ENCODE measurements at places on chromosomes 2 and 18.

DNA sequence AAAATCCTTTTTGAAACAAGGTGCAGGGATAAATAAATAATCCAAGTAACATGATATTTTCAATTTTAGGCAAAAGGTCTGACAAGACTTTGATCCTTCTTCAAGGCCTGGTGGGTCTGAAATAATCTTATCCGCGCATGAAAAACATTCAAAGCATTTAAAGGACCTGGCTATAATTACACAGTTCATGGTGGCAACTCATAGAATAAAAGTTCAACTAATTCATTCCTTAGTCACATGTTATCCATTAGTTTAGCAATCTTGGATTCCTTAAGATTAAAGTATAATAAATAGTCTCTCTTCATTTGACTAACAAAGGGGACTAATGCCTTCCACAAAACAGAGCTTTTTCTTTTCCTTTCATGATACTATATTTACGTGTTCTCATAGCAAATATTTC is 21.0 kb upstream of the SLC38A11 start:
- no peak for DNase-seq

DNA sequence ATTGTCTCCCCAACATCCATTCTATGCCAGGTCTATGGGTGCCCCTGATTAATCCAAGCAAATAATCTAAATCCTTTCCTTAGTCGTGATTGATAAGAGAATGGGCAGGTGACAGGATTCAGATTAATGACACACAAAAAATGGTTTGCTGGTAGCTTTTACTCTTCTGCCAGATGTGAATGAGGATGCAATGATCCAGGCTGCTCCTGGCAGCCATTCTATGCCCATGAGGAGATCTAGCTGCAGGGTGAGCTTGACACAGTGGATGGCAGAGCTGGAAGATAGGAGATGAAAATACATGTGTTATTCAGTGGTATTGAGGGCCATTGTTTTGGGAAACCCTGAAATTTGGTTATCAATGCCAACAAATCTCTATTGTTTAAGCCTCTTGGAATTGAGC is 69.7 kb downstream of the ACYP2 start:
- no peak for DNase-seq

GRCh38 chr2:117057016-117057415 is 757.5 kb upstream of the DDX18 start:
- no peak for DNase-seq

GRCh38 chr18:25351280-25351775 is 638 bp downstream of the ZNF521 start:
- no peak for DNase-seq

- no peak for DNase-seq
Measured at GRCh38 chr2:149732730-149733290, 145.2 kb upstream of the MMADHC start.

- DNase-seq = no peak
Measured at GRCh38 chr2:207403141-207403540, 126.6 kb upstream of the CREB1 start.

DNA sequence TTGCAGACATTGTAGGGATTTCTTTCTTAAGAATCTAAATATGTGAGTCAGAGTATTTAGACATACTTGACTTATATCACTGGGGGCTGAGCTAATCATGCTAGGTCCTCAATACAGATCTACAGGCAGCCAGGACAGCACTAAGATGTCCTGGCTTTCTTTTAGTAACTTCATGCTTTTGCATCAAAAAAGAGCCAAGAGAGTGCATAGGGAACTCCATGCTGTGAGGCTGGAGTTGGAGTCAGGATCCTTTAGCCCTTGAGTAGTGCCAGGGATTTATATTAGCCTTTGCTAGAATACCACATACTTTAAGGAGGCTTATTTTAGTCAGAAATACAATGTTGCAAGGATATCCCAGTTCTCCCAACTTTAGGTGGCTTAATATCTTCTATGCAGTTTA is 289.7 kb downstream of the CCDC85A start:
- no peak for DNase-seq

DNA sequence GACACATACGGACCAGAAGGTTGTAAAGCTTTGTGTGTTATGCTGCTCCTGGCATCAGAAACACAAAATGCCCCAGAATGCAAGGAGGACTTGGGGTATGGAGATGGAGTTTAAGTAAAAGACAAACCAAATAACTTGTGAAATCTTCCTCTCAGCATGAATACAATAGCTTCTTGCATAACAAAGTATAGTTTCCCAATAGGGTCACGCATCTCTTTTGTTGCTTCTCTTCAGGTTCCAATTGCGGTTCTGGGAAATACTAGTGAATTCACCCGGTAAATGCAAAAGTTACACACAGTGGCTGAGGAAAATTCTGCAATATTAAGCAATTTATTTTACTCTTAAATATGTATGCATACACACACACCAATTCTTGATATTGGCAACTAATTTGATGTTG is 339.2 kb upstream of the EPHA4 start:
- no peak for DNase-seq

DNA sequence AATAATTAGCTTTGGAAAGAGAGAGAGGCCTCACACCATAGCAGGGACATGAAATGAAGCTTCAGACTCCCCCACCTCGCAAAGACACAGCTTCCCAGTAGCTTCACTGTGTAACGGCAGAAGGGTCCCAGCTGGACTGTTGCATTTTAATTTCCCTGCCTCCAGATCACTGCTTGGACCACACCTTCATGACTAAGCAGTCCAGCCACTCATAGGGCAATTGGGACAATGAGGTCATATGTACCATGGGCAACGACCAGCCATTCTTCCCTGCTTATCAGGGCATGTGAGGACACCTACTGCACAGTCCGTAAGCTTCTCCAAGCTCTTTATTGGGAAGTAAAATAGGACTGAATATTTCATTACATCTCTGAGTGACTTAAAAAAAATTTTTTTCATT is 183.0 kb downstream of the MREG start:
- DNase-seq = peak; percentile 64

- DNase-seq = no peak
Measured at GRCh38 chr2:65357959-65358294, 74.5 kb downstream of the SPRED2 start.

- no peak for DNase-seq
Measured at GRCh38 chr2:224078656-224079055, 39.6 kb upstream of the SERPINE2 start.

GRCh38 chr18:500632-501405 is at the start of gene COLEC12:
Gene COLEC12 (minus strand): TSS chr18:500701. CDS start chr18:500514, 187 bp downstream.
- no peak for DNase-seq

- DNase-seq = no peak
Measured at GRCh38 chr2:24082787-24083566, 1.7 kb downstream of the TP53I3 start.

DNA sequence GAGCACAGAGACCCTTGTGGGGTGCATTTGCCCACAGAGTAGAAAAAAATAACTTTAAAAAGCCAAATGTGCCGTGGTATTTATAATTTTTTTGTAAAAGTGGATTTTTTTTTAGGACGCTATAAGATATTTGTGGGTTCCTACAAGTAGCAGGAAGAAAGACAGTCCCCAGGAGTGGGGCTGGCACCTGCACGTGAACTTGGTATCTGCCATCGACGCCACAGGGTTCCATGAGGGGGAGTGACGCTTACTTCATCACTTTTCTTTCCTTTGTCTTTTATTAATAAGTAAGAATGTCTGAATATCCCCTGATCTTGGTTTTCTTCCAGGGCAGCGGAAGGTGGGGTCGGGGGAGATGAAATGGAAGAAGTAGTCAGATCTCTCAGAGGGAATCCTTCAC is 207.0 kb downstream of the TWIST2 start:
- no peak for DNase-seq

GRCh38 chr2:33059471-33060156 is 112.9 kb downstream of the LTBP1 start:
- DNase-seq = no peak

DNA sequence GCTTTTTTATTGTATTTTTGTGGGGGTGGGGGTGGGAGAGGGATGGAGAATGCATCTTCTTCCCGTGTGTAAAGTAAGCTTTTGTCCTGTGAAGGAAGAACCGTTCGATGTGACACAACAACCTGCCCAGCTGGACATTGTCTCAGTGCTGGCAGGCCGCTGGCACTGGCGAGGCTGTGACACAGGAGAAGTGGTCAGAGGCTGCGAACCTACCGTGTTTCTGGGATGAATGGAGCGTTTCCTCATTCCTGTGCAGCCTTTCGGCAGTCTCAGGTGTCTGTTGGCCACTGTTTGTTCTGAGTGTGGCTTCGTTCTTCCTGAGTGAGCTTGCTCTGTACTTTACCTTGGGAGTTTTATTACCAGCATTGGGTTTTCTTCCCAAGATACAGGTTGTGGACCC is 8.0 kb downstream of the RAMP1 start:
- no peak for DNase-seq

GRCh38 chr2:240462073-240462706 is 26.7 kb downstream of the GPC1 start:
- no peak for DNase-seq

- DNase-seq = no peak
Measured at GRCh38 chr18:57585855-57586250, 649 bp downstream of the FECH start.

- DNase-seq = no peak
Measured at GRCh38 chr2:188330316-188331053, 38.8 kb downstream of the GULP1 start.

- DNase-seq = no peak
Measured at GRCh38 chr2:71833855-71834560, 313.7 kb downstream of the CYP26B1 start.

DNA sequence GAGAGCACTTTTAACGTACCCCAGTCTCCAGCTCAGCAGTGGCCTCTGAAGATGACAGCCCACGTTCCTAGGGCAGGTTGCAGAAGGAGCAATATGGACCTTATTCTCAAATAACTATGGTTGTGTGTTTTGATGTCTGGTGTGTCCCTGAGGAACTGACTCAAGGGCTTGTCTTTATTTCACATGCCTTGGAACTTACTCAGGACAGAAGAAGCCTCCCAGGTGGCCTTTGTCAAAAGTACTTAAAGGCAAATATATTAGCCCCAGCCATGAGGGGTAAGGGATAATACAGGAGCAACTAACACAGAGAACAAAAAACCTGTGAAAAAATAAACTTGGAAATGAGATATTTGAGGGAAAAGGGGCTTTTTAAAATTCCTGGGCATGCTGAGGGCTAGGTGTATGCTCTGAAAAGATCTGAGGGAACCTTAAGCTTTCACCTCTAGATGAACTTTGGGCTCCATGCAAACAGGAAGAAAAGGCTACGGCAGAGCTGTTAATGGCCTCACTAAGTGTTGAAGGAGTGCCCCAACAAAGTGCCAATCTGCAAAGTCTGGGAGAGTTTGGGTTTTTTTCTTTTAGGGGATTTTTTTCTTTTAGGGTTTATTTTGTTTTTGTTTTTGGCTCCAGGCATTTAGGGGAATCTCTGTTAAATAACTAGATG is 40.3 kb downstream of the SRBD1 start:
- no peak for DNase-seq

- no peak for DNase-seq
Measured at GRCh38 chr2:38978296-38978903, 88.7 kb downstream of the ARHGEF33 start.

- no peak for DNase-seq
Measured at GRCh38 chr2:216588861-216589710, 44.1 kb upstream of the IGFBP2 start.

DNA sequence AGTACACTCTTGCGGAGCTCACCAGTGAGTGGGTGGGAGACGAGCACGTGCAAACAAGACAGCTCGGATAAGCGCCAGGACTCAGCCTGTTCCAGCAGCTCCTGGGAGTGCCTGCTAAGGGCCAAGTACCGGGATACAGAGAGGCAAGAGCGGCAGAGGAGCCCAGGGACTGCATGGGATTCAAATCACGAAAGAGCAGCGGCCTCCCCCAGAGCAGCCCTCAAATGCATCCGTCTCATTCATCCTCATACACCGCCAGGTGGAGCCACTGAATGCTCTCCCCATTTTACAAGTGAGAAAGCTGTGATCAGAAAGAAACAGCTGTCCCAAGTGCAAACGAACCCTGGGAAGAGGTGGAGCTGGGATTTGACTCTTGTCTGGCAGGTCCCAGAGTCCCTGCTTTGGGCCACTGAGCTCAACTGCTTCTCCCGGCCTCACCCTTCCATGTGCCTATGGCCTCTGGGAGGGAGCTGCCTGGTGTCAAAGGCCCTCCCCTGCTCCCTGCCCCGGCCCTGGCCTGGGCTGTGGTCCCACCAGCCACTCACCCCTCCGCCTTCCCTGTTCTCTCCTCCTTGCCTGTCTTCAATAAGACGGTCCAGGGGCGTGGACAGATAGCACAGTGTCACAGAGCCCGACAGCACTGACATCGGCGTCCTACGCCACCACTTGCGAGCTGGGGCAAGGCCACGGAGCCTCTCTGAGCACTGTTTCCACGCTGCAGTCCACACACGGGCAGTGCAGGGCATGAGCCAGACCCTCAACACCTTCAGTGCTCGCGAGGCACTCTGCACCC is 72.8 kb upstream of the TAF1B start:
- peak; percentile 19 for DNase-seq

GRCh38 chr18:76914796-76915195 is 92.4 kb downstream of the ZNF236 start:
- no peak for DNase-seq

- no peak for DNase-seq
Measured at GRCh38 chr2:230749111-230749510, 36.5 kb downstream of the CAB39 start.

GRCh38 chr2:167990062-167990461 is 257.3 kb downstream of the STK39 start:
- no peak for DNase-seq

DNA sequence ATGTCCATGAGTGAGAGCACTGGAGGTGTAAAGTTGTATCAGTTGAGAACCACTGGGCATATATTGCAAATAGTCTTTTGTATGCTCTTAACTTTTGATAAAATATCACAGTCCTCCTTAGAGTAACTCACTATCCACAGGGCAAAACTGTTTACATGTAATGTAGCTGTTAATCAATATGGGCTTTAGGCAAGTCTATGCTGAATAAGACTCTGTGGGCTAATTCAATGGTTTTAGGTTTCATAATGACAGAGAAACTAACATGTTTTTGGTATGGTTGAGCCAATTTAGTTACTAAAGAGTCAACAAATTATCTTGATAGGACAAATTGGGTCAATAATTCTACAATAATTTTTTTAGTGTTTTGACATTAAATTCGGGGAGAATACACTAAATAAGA is 1134.9 kb upstream of the FAM98A start:
- DNase-seq = no peak

DNA sequence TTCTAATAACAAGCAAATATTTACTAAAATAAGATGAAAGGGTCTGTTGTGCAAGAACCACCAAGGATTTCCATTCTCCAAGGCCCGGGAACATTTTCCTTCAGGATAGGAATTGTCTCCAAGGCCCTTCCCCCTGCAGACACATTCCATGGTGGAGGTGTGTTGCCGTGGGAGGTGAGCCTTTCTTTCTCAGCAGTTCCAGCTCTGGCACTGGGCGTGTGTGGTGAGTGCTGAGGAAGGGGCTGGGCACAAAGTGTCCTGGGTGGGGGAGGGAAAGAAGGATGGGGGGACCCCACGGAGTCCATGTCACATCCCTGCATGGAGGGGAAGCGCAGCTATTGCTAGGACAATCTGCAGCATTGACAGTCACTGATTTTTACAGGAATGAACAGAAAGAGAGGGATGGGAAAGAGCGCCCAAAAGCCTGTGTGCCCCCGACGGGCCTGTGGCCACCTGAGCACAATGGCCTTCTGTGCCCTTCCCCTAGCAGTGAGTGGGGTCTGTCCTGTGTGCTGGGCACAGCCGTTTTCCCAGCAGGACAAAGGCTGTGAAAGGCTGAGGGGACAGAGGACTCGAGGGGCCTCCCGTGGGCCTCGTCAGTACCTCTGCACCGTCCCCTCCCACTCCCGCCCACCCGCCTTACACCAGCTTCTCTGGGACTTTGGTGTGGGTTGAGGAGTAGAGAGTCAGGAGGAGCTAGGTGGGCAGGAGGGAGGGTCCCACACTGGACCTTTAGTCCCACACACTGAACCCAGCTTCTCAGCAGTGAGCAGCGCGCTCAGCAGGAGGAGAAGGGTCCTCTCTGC is 79.8 kb downstream of the PTGR3 start:
- no peak for DNase-seq

GRCh38 chr18:66510357-66511045 is 93.4 kb downstream of the CDH19 start:
- no peak for DNase-seq

All from HS-27A (cell line).